ENCODE measurements at places on chromosomes 12 and 14. TPM values are rescaled to one million over a fixed set of nuclear protein-coding genes. Genes with fewer than 3 reads are reported as not detected.

DNA sequence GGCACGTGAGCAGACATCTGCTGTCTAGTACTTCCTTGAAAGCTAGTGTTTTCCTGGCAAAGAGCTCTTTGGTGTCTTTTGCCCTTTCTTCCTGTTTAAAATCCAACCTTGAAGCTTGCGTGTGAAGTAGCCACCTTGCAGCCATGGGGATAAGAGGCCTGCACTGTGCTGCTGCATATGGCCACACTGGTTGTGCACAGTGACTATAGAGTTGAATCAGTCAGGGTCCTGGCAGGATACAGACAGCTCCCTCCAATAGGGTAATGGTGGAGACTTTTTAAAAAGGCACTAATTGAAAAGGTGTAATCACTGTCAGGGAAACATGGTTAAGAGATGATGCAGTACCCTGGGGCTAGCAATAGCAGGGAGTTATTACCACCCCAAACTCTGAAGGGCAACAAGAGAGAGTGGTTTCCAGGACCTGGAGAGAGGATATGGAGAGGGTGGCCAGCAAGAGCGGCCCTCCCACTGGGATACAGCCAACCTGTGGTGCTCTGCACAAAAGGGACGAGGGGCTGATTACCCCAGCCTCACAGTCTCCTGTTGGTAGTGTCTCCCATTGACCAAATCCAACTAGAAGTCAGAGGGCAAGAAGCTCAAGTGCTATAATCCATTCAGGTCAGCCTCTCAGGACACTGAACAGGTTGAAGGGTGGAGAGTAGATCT lies 4.8 kb upstream of the GLT8D2 start:
- no peak for DNase-seq

DNA sequence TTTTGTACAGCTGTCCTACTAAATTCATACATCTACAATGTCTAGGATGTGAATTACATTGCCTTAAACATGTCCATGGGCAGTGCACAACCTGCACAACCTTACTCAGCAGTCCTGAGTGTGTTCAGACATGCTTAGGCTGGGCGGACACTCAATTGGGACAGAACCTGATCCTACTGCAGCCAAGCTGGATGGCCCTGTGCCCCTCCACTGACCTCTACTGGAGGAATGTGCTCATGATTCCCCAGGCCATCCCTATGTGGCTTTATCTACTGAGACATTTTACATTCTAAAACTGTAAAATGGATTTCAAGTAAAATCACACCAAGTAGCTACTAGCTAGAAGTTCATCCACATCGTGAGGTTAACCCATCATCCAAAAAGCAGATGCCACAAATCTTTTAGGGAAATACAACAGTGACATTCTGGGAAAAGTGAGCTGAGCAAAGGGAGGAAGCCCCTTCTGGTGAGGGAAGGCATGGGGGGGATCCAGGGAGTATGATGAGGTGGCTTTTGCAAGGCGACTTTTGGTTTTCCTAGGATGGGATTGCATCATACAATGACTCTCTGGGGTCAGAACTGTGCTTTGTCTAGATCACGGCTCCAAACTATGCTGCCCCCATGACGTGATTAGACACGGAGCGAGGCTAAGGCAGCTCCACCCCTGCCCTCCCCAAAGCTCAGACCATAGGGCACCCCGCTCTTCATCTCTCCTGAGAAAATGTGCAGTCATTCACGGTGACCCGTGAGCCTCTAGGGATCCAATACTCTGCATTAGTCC lies 911.7 kb upstream of the TMEM132C start:
- DNase-seq: peak; percentile 69

The CD27 gene
- total RNA-seq: not detected

- no peak for DNase-seq
Observed at GRCh38 chr12:130299574-130299973, 38.1 kb upstream of the PIWIL1 start.

- DNase-seq: no peak
Observed at GRCh38 chr14:102828151-102828550, 50.9 kb downstream of the TRAF3 start.

- peak; percentile 87 for DNase-seq
Observed at GRCh38 chr14:102805371-102805891, 28.2 kb downstream of the TRAF3 start.

DNA sequence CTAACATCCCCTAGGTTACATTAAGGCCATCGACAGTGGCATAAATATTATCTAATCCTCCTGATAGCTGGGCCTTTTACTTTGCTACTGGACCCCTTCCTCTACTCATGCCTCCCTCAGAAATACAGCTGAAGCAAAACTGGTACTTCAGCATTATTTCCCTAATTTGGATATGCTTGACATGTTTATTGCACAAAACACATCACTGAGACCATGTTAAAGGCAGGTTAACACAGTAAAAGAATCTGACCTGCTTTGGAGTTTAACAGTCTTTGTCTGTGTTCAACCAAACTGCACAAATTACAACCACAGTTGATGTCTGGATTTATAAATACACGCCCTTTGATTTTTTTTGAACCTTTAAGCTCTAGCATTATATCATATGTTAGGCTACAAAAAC lies 156.6 kb downstream of the FOXA1 start:
- no peak for DNase-seq

- DNase-seq: peak; percentile 81
Observed at GRCh38 chr12:69569236-69569635, 16.0 kb upstream of the CCT2 start.

The OTOGL gene
- 0.36 TPM for total RNA-seq

DNA sequence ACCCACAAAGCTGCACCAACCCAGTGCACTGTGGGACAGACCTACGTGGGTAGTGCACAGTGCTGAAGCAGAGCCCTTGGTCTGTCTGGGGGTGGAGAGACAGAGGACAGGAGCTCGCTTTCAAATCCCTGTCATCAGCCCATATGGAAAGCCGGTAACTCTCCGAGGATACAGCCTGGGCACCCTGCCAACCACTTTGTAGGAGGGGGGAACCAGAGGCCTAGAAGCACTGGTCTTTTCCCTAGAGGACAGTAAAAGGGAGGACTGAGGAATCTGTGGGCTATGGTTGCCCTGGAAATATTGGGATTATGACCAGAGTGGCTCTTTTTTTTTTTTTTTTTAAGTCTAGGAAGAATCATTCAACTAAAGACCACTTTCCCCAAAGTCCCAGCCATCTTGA lies 74.3 kb downstream of the MAP3K9 start:
- no peak for DNase-seq

DNA sequence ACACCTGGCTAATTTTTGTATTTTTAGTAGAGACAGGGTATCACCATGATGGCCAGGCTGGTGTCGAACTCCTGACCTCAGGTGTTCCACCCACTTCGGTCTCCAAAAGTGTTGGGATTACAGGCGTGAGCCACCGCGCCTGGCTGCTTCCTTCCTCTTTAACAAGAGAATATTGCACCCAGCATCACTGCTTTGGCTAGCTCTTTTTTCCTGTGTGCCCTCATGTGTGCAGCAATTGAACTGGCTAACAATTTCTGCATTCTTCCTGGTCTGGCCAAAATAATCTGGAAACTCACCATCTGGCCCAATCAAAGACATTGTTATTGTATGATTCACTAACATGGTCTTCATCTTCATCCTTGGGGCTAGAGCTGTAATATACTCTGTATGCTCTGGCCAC lies 2.7 kb upstream of the ASB8 start:
- no peak for DNase-seq

The HRK gene
- under 0.01 TPM for total RNA-seq

The ADSS1 gene
- 4.3 TPM for total RNA-seq

The RNU4-1 gene
- total RNA-seq: under 0.01 TPM

GRCh38 chr14:104536942-104537612 lies 42.5 kb upstream of the C14orf180 start:
- no peak for DNase-seq

DNA sequence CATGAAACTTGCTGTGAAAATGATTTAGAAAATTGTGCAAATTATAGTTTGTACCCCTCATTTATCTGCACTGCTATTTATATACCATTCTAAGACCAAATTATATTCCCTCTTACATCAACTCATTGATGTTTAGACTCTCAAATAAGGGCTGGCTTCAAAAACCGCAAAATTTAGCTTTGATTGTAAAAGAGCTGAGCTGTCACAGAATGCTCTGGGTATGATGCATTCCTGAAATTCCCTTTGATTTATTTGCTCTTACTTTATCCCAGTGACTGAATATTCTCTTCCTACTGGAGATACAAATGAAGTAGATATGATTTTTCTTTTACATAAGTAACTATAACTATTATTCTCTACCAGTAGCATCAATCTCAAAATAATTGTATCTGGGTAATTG lies 78.0 kb upstream of the TMTC2 start:
- DNase-seq: peak; percentile 68

- no peak for DNase-seq
Observed at GRCh38 chr12:108879615-108880254, at the start of gene DAO. Gene DAO, plus strand, starts transcription at chr12:108880092. Its CDS starts 4,915 bp downstream, at chr12:108885007.

Data from osteoblast (primary cell).